Natural killer cell (primary cell): ENCODE measurements at places on chromosomes 12 and 14. TPM values are rescaled to one million over a fixed set of nuclear protein-coding genes. Genes with fewer than 3 reads are reported as not detected.

Gene LALBA
- not detected for total RNA-seq

GRCh38 chr12:113464852-113465719, 6.6 kb downstream of the LHX5 start:
- H3K27me3 ChIP-seq = peaks cover 63% of the 10 kb centered on the region
- DNase-seq = no peak
- peaks cover 32% of the 10 kb centered on the region for H3K4me1 ChIP-seq

Gene RAPGEF3
- 0.73 TPM for total RNA-seq

Gene ASCL1
- total RNA-seq = not detected

Gene PRR13
- total RNA-seq = 233 TPM

GRCh38 chr12:9730011-9730410, 2.9 kb downstream of the CLECL1 start:
- H3K4me3 ChIP-seq = no peak overlapping the region
- H3K36me3 ChIP-seq = no peaks in the 10 kb centered on the region
- H3K27ac ChIP-seq = peak overlapping the region; percentile 35
- H3K27me3 ChIP-seq = no peaks in the 10 kb centered on the region

- H3K4me3 ChIP-seq = no peak overlapping the region
- no peaks in the 10 kb centered on the region for H3K27me3 ChIP-seq
- H3K27ac ChIP-seq = no peak overlapping the region
- H3K4me1 ChIP-seq = peaks cover 5% of the 10 kb centered on the region
- no peak for DNase-seq
Observed at GRCh38 chr14:68955851-68956179, 23.3 kb downstream of the ACTN1 start.

Gene NOC4L
- total RNA-seq = 21.7 TPM

Gene GYS2
- not detected for total RNA-seq

DNA sequence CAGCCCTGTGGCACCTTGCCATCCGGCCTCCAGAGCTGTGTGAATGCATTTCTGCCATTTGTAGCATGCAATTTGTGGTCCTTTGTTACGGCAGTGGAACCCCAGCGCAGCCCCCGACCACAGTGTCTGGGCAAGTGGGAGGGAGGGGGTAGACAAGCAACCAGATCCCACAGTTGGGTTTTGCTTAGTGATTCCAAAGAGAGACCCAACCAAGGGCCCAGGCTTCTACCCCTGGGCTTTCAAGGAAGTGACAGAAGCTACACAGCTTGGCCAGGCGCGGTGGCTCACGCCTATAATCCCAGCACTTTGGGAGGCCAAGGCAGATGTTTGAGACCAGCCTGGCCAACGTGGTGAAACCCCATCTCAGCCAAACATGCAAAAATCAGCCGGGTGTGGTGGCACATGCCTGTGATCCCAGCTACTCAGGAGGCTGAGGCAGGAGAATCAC, 17.8 kb downstream of the ZBTB42 start:
- H3K27me3 ChIP-seq = no peaks in the 10 kb centered on the region
- peaks cover 20% of the 10 kb centered on the region for H3K4me1 ChIP-seq
- H3K4me3 ChIP-seq = no peak overlapping the region
- H3K36me3 ChIP-seq = no peaks in the 10 kb centered on the region

- H3K27ac ChIP-seq = no peak overlapping the region
- H3K4me1 ChIP-seq = no peaks in the 10 kb centered on the region
- H3K36me3 ChIP-seq = no peaks in the 10 kb centered on the region
- no peak for DNase-seq
- no peak overlapping the region for H3K4me3 ChIP-seq
- H3K27me3 ChIP-seq = no peaks in the 10 kb centered on the region
Observed at GRCh38 chr12:92701441-92701840, 1.3 kb upstream of the PLEKHG7 start.

DNA sequence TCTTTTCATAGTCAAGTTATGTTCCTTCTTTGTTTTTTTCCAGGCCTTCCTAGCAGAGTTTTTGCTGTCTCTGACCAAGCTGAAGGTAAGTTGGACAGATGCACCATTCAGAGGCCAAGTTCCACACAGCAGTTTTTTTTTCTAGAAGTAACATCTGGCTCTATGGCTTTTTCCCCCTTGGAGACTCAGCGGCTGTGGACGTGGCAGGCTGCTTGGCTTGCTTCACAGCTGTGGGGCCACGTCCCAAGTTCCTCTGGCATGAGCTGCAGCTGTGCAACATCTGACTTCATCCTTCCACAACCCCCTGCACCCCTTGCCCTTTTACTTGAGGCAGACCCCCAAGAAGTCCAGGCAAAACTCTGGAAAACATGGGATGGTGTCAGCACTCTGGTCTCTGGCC, 24.2 kb upstream of the RHOJ start:
- H3K4me3 ChIP-seq = no peak overlapping the region
- no peaks in the 10 kb centered on the region for H3K27me3 ChIP-seq
- no peaks in the 10 kb centered on the region for H3K36me3 ChIP-seq
- no peaks in the 10 kb centered on the region for H3K4me1 ChIP-seq

- no peaks in the 10 kb centered on the region for H3K27me3 ChIP-seq
Observed at GRCh38 chr12:93894391-93895088, 217.4 kb downstream of the CRADD start.

GRCh38 chr12:76967181-76967885, 88.5 kb upstream of the CSRP2 start:
- no peak overlapping the region for H3K27ac ChIP-seq
- no peaks in the 10 kb centered on the region for H3K27me3 ChIP-seq
- H3K4me3 ChIP-seq = no peak overlapping the region
- H3K36me3 ChIP-seq = no peaks in the 10 kb centered on the region
- no peak for DNase-seq

Gene PLCZ1
- not detected for total RNA-seq

Gene CPNE8
- total RNA-seq = 7.9 TPM

Gene CDC42BPB
- total RNA-seq = 2.0 TPM
